ENCODE measurements at places on chromosomes 4 and X.

DNA sequence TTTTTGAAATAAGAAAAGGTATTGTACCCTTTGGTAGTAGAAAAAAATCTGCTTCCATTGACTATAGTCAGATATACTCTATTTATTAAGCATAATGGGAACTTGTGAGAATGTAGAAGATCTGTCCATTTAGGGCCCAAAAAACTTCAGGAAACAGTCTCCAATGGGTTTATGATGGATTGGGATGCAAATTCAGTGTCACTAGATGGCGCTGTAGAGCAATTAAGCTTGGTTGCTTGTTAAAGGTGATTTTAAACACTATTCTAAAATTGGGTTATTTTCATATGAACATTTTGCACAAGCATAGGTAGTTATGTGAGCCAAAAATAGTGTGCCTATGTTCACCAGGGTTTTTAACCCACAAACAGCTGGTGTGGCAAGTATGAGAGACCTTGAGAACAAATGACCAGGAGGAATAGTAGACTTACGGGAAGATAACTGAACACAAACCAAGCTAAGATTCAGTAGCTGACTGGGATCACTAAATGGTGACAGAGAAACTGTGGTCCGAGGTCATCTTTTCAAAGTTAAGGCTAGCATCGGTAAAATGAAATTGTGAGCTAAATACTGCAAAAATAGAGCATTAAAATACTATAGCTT is 80.3 kb upstream of the LSM6 start:
- no peak for DNase-seq

DNA sequence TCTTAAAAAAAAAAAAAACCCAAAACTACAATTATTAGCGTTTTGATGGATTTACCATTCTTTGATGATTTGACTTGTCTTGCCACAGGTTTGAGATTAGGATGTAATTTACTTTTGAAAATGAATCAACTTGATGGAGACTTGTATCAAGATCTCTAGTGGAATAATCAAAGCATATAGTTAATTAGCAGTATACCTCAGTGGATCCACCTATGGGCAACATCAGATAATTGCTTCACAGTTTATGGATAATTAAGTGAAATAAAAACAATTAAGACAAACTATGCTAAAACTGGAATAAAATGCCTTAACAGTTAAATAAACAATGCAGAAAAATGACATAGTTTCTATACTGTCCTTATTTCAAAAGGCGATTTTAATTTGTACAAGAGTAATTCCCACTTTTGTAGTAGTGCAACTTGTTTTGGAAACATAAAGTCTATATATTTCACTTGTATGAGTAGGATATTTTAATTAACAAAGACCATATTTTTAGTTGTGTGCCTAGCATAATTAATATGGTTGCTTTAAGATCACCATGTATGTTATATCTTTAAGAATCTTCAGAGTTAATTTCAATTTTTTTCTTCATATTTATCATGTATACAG is 4.2 kb downstream of the CPEB2 start:
- no peak for DNase-seq

- no peak for DNase-seq
Observed at GRCh38 chr4:86549163-86549788, 44.8 kb upstream of the PTPN13 start.

- no peak for DNase-seq
Observed at GRCh38 chr4:161247831-161248230, 916.0 kb downstream of the FSTL5 start.

GRCh38 chr4:14277505-14277904 is 650.0 kb upstream of the BOD1L1 start:
- no peak for DNase-seq

- no peak for DNase-seq
Observed at GRCh38 chr4:38065176-38065575, 105.0 kb downstream of the PTTG2 start.

DNA sequence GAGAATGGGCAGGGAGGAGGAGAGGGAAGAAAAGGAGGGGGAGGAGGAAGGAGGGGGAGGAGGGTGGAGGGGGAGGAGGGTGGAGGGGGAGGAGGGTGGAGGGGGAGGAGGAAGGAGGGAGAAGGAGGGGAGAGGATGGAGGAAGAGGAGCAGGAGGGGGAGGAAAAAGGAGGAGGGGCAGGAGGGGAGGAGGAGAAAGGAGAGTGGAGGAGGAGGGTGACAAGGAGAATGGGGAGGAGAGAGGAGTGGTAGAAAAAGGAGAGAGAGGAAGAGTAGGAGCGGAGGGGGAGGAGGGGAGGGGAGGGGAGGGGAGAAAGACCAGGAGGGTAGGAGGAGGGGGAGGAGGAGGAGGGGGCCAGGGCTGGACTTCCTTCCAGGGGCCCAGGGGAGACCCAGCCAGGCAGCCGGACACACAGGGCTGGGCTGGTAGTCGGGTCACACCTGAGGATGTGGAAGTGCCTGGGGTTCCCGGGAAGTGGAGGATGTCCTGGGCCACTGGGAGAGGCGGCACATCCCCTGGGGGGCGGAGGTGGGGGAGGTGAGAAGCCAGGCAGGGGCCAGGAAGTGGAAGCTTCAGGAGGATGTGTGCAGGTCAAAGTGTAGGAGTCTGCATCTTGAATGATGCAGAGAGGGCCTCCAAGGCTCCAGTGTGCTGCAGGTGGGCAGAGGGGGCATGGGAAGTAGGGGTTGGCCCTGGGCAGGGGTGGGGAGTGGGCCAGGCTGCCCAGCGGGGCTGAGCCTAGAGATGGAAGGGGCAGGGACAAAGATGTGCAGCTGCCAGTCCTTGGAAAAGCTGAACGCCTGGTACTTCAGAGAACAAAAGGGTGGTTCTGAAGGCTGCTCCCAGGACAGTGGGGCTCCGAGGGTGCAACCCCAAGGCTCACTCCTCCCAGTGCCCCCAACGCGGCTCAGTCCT is 18.8 kb downstream of the IL3RA start:
- no peak for DNase-seq

DNA sequence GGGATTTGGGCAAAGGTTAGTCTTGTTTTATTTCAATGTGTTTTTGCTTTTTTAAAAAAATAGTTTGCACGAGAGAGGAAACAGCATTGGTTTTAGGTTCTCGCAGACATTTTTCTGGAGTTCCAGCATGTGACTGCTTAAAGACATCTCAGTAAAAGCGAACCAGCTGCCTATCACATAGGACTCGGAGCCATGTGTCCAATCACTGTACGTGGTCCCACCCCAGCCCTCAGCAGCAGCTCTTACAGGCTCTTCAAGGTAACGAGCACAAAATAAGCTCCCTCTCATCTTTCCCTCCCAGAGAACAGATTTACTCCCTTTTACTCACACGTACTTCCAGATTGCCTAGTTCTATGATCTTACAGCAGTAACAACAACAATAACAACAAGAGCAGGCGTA is 68.7 kb downstream of the MCF2 start:
- no peak for DNase-seq

DNA sequence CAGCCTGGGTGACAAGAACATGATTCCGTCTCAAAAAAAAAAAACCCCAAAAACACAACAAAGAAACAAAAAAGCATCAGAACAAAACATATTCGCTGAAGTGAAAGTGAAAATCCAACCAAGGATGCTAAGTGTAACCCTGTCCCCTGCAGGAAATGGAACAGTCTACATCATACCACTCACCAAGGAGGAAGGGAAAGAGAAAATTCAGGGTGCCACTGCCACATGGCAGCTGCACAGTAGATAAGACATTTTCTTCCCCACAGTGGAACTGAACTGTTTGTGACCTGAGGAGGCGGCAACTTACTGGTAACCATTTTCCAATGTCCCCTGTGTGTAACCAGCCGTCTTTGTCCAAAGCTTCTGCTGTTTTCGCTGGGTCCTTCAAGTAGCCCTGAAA is 28.2 kb upstream of the CENPU start:
- no peak for DNase-seq

DNA sequence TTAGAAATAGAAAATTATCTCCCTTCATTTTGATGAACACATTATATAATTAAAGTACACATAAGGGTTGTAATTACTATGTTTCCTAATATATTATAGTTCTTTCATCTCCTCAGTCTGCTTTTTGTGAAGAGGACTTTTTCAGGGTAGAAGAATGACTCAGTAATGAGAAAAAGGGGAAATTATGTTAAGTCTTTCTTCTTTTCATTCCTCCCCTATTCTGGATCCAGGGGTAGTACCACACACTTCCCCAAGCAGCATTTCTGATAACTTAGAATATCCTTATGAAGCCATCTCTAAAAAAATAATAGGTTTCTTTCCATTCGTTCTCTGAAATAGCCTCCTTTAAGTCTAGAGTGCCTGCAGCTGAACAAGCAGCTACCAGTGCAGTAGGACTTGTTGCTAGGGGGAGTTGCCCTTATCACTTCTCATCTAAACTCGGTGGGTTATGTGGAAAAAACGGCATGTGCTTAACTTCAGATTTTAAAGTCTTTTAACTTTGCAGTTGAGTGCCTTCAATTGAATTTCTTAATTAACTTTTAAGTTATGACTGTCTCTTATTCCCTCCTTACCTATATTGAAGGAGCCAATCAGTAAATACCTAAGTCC is 184.8 kb downstream of the ARHGAP24 start:
- DNase-seq, result no peak

- no peak for DNase-seq
Observed at GRCh38 chr4:139522457-139522856, 33.6 kb downstream of the SETD7 start.

- DNase-seq, result no peak
Observed at GRCh38 chr4:176818531-176818930, 25.8 kb upstream of the VEGFC start.

DNA sequence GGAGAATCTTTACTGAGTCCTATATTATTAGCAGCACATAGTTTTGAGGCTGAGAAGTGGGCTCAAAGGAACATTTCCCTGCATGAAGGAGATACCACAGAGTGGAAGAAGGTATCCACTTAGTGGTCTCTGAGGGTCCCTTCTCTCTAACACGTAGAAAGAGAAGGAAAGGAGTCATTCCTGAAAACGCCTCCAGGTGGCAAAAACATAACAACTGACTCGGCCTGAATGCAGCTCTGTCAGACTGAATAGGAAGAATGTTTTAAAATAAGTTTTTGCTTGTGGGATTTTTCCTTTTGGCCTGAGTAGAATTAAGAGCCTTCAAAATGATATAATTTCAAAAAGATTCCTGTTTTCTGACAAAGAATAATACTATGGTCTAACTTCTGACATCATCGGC is 23.3 kb downstream of the RPGR start:
- DNase-seq, result no peak

DNA sequence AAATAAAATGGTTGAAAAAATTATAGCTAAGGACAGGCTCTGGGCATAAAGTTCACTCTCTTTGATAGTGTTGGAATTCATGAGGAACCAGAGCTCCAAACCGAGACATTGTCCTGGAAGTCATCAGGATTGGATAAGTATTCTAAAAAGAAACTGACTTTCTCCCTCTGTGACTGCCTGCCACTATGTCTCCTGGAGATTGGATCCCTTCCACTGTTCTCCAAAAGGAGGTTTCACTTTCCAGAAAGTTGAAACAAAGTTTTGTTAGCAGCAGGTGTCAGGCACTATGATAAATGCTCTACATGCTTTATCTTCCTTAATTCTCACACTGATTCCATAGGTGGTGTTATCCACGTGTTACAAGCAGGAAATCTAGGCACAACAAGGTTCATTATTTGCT is 16.8 kb downstream of the BANK1 start:
- DNase-seq, result no peak

- no peak for DNase-seq
Observed at GRCh38 chrX:39150621-39151020, 349.4 kb downstream of the MID1IP1 start.

DNA sequence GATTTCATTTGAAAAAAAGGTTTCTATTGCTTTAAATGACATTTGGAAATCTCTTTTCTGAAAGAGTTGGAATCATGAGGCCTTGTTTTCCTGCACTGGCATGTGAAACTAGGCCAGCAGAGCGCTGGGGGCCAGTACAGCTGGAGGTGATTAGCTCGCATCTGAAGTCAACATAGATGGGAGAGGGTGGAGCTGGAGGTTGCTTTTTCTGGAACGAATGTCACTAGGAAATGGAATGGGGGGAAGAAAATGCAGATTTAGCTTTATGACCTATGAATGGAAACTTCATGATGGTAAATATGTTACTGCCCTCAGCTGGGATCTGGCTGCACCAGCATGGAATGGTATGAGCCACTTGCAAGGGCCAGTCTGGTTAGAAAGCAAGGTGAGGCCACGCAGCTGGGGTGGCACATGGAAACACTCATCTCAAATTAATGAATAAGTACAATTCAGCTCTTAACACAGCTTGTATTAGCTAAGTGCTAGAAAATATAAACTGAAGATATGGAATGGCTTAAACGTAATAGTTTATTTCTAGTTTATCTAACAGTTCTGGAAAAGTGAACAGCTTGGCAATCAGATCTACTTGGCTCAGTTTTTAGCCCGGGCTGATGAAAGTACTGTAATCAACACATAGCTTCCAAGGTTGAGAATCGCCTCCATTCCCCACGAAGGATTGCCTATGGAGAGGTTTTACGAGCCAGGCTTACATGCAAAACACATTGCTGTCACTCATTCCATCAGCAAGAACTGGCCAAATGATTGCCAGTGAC is 32.5 kb downstream of the SLC10A6 start:
- DNase-seq, result no peak

All from NK-92 treated with Interleukin-12 subunit alpha and Interleukin-12 subunit beta, amount 100 ng/mL, for 24 hours (cell line).